ENCODE measurements at places on chromosomes 12 and 14.
A peak's percentile ranks its signal among the peaks of the same experiment; 100 is the strongest.

GRCh38 chr12:114025935-114026334 is 59.8 kb upstream of the RBM19 start:
- DNase-seq, result no peak

- peak; percentile 49 for DNase-seq
Measured at GRCh38 chr12:96907671-96908422, 790 bp downstream of the NEDD1 start.

GRCh38 chr14:86510491-86510890 is 980.5 kb downstream of the FLRT2 start:
- DNase-seq, result no peak

GRCh38 chr12:53659571-53659981 is 16.3 kb downstream of the ATP5MC2 start:
- DNase-seq, result no peak

- no peak for DNase-seq
Measured at GRCh38 chr12:89140602-89141238, 211.6 kb downstream of the DUSP6 start.

- peak; percentile 45 for DNase-seq
Measured at GRCh38 chr12:14833952-14834351, 9.4 kb downstream of the ART4 start.

GRCh38 chr14:77590845-77591485 is 25.5 kb downstream of the SPTLC2 start:
- no peak for DNase-seq

DNA sequence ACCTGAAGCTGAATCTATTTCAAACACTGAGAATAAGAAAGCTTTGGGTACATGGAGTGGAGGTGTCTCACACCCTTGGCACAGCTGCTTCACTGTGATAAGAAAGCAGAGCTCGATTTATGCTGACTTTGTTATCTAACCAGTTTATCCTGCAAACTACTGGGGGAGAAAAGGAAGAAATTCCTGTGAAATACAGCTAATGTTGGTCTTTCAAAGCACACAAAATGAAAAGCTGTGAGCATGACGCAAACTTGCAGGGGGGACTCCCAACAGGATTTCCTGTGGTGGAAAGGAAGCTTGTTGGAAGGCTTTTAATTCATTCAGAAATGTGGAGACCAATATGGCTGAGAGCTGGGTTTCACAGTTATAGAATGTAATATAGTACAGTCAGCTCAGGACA is 53.4 kb downstream of the SRGAP1 start:
- peak; percentile 50 for DNase-seq

- no peak for DNase-seq
Measured at GRCh38 chr12:99985631-99986030, 895 bp upstream of the ANKS1B start.

DNA sequence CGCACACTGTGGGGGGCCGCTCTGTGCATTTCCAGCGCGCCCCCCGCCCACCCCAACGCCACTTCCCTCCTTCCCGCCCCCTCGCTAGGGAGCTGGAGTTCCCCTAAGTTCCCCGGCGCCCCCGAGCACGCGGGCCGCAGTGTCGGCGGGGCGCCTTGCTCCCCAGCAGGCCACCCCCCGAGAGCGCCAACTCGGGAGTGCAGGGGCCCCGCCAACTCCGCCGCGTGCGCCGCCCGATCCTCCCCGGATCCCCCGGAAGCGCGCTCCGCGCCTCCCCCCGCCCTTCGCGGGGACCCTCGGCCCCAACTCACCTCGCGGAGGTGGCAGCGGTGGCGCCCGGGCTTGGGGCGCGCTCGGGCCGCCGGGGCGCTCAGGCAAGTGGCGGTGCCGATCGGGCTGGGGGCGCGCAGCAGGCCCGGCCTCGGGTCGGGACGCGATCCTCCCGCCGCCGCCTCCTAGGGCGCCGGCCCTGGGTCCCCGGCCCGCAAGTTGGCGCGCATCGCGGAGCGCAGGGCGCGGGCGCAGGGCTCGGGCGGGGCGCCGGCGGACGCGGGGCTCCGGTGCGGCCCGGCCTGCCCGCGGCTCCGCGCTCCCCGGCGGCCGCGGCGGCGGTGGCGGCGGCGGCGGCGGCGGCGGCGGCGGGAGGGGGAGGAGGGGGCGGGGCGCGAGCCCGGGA is at the start of gene NCOR2:
Gene NCOR2 (minus strand): TSS at position 616 of the 676 bp plus-strand sequence. CDS start 72,361 bp downstream, outside the sequence.
- DNase-seq, result peak; percentile 41

DNA sequence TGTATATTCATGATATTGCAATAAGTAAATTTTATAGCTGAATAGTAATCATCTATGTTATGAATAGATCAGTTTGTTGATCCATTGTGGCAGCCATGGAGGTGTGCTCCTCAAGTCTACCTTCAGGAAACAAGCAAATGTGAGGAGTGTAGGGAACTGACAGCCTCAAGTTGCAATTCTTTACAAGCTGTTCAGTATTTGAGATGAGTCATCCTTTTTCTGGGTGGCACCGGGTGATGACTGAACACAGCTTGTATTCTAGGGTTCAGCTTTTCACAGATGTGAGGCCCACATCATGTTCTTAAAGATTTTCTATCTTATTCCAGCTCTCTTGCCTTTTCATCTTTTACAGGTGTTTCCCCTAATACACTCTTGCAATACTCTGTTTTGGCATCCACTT is 452.4 kb downstream of the KCNH5 start:
- DNase-seq, result no peak

GRCh38 chr14:104953097-104953496 is 25.1 kb downstream of the AHNAK2 start:
- no peak for DNase-seq

DNA sequence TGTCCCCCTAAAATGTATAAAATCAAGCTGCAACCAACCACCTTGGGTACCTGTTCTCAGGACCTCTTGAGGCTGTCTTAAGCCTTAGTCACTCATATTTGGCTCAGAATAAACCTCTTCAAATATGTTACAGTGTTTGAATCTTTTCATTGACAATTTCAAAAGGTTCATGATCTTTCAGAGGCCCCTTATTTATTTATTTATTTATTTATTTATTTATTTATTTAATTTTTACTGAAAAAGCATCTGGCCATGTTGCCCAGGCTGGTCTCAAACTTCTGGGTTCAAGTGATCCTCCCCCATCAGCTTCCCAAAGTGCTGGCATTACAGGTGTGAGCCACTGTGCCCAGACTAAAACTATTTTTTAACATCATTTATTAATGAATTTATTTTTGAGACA is 8.2 kb upstream of the NUDT4 start:
- DNase-seq, result no peak

GRCh38 chr14:72387726-72388125 is 455.5 kb downstream of the RGS6 start:
- no peak for DNase-seq

GRCh38 chr14:52103416-52103815 is 34.6 kb upstream of the NID2 start:
- no peak for DNase-seq

- DNase-seq, result no peak
Measured at GRCh38 chr12:54376596-54376995, 7.9 kb downstream of the ZNF385A start.

- no peak for DNase-seq
Measured at GRCh38 chr12:1559676-1560091, 34.7 kb downstream of the FBXL14 start.

- DNase-seq, result peak; percentile 21
Measured at GRCh38 chr12:121061831-121062230, 22.8 kb upstream of the OASL start.

- DNase-seq, result no peak
Measured at GRCh38 chr14:23615856-23616255, 20.3 kb upstream of the DHRS2 start.

DNA sequence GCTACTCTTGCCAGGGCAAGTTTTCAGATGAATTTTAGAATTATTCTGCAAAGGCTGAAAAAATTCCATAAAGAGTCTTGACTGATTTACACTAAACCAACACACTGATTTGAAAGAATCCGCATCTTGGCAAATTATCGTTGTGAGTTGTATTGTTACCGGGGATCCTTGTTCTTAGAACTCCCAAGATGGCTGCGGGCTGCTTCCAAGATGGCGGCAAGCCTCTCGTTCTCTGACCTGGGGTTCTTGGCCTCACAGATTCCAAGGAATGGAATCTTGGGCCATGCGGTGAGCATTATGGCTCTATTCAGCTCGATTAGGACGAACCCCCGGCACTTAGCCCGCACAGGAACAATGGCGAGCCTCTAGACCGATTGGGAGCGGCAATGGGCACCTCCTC is 132.5 kb downstream of the ZNF664 start:
- DNase-seq, result no peak

- DNase-seq, result no peak
Measured at GRCh38 chr14:98886982-98887381, 385.0 kb downstream of the BCL11B start.

DNA sequence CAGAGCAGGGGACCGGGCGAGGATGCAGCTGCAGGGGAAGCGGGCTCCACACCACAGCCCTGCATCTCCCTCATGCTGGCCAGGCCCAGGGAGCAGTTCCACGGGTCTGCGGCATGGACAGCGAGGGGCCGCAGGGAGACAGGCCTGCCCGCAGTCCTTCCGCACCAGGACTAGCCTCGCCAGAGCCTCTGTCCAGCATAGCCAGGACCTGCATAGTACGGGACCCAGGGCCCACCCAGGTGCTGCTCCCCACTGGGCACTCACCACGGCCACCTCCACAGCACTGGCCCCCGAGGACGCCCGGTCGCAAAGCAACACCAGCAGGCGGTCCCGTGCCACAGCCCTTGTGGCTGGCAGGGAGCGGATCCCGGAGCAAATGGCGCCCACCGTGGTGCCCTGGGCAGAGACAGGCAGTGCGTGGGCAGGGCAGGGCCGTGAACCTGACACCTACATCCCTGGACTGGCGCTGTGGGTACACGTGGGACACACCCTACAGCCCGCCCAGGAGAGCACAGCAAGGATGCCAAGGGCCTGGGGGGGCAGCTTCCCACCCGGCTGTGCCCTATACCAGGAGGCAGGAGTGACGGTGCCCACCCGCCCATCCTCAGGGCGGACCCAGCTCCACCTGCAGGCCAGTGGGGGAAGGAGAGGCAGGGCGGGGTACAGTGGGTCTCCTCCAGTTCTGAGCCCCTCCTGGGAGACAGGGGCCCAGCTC is 23.8 kb downstream of the JAG2 start:
- no peak for DNase-seq

GRCh38 chr14:48936849-48937248 is 649.3 kb downstream of the RPS29 start:
- no peak for DNase-seq

DNA sequence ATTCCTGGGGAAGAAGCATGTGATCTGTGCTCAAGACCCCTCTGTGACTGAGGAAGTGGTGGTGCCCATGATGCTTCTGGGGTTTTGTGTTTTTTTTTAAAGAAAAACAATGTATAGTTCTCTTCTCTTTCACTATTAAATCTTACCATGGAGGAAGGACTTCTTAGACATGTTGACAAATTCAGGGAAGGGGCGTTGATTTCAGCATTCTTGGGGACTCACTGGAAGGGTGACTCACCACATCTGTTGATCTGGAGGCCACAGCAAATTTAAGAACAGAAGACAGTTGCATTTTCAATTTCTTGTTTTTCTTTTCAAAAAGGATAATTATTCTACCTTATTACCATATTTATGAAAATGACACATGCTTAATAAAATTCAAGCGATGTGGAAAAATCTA is 152.9 kb upstream of the RTL1 start:
- no peak for DNase-seq

DNA sequence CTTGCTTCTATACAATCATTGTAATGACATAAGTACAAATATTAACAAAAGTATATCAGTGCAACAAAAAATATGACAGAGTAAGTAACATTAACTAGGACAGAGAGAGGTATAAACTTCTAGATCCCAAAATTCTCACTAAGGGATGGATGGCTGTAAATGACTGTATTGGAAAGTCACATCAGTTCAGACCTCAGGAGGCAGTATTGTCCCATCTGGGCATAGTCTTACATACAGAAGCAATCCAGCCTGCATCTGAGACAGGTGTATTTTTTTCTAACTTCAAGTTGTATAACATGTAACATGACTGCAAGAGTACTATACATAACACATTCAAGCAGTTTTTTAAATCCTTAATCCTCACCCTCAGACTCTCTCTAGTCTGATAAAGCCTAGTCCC is 99.0 kb downstream of the GARIN6 start:
- no peak for DNase-seq
